Stimulated activated CD8-positive, alpha-beta memory T cell treated with anti-CD3 and anti-CD28 coated beads, Interleukin-2, amount 100 ng/mL, for 1 hour (primary cell): ENCODE measurements at places on chromosomes 1 and 21.

DNA sequence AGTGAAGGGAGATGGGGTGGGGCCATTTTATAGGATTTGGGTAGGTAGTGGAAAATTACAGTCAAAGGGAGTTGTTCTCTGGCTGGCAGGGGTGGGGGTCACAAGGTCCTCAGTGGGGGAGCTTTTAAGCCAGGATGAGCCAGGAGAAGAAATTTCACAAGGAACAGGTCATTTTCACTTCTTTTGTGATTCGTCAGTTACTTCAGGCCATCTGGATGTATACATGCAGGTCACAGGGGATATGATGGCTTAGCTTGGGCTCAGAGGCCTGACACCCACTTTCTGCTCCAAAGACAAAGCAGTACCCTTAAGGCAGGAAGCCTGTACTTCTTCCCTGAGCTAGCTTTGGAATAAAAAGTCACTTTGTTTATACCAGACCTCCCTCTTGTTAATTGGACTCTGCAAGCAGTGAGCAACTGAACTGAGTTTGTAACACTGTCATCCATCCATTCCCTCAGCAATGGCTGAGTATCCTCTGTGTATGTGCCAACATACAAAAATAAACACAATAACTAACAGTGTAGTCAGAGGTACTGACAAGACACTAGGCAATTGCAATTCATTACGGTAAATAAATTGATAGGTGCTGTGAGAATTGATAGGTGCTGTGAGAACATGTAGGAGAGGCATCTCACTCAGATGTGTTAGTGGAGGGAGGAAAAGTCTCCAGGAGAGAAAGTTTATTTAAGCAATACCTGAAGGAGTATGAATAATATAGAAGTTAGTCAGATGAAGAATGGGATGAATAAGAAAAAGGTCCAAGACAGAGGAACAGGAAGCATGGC, 14.7 kb upstream of the RGS2 start:
- DNase-seq, result no peak

- no peak for DNase-seq
These were observed 6.4 kb downstream of the PPP2R5A start for GRCh38 chr1:212291505-212292134.

DNA sequence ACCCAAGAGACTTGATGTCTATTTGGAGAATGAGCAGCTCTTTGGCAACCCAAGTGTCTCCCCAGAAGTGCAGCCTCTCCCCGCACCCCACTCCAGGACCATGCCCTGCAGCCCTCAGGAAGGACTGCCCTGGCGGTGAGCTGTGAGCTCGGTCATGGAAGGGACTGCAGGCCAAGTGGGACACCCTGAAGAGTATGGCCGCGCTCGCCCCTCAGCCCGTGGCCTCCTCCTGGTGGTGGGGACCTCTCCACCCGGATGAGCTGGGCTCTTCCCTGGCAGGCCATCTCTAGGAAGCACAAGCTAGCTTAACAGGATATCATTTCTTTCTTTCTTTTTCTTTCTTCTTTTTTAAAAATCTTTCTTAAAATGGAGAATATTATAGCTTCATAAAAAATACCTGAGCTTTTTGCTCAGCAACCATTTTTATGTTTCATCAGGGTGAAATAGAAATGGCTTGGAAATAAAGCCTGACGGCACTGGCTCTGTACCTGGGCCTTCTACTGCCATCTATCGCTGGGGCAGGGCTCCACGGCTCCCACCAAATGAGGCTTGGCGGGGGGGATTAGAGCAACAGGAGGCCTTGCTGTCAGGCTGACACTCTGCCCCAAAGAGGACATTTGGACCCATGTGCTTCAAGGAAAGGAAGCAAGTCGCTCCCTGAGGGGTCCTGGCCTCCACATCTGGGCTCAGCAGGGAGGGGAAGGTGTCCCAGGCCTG, 296.2 kb upstream of the VAMP3 start:
- DNase-seq, result no peak

DNA sequence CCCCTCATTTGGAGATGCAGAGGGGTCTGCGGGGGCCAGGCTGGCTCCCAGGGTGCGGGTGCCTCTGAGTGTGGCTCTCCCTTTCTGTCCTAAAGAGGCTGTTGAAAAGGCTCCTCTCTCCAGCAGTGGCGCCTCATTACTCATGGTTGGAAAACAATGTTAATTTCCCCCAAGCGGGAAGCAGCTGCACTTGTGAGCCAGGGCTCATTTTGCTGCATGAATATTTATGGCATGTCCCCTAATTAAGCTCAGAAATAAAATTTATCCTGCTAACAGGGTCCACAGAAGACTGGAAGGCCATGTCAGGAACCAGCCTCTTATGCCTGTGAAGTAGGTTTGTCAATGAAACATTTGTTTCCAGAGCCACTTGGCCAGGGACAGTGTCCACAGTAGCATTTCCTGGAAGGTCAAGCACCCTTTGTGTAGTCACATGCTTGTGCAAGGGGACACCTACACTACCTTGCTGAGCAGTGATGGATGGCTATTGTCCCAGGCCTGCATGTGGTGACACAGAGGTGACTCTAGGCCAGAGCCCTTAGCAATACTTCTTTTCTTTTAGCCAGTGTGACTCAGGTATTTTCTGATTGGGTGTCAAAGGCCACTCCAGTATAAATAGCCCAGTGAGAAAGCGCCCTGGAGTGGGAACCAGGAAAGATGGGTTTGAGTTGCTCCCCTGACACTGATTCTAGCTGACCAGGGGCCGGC, 259.0 kb downstream of the FOXD2 start:
- DNase-seq, result no peak

DNA sequence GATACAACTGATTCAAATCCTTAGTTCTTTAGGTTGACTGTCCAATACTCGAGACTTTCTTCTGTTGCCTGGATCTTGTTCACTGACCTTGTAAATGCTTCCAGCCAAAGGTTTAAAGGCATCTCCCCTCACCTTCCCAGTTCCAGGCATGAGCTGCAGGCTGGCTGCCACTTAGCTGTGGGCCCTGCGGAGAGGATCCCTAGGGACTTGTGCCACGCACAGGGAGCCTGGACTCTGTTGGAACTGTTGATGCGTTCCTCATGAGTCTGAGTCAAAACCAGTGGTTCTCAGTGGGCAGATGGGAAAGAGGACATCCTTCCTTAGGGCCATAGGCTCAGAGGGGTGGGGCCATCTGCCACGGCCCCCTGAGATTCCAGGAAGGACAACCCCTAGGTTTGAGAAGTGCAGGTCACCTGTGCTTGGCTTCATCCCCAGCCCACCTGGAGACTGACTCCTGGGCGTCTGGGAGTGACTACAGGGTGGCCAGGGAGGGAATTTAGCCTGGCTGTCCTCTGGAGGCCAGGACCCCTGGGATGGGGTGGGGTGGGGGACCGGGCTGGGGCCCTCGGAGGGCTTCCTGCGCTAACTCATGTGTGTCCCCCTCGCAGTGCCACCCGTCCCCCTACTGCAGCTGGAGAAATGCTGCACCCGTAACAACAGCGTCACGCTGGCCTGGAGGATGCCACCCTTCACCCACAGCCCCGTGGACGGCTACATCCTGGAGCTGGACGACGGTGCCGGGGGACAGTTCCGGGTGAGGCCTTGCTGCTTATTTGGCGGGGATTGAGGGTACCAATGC, 37.6 kb upstream of the GNPAT start:
- DNase-seq, result no peak

DNA sequence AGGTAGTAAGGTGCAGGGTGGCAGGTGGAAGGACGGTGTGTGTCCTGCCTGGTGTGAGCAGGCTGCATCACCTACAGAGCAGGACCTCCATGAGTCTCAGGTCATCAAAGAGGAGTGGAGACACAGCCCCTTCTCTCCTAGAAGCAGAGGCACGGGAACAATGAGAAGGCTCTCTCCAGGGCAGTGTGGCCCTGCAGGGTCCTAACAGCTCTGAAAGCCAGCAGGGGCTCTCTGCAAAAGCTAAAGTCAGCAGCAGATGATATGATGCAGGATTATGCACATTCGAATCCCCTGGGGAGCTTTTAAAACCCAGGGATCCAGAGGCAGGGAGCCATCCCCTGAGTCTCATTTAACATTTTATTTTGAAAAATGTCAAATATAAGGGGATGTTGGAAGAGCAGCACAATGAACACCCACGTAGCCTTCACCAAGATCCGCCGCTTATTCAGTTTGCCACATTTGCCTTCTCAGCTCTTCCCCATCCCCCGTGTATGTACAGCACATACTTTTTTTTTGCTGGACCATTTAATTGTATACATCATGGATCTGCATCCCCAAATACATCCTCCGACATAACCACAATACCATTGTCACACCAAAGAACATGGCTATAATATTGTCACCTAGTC, 88.1 kb downstream of the CNIH3 start:
- DNase-seq, result no peak

DNA sequence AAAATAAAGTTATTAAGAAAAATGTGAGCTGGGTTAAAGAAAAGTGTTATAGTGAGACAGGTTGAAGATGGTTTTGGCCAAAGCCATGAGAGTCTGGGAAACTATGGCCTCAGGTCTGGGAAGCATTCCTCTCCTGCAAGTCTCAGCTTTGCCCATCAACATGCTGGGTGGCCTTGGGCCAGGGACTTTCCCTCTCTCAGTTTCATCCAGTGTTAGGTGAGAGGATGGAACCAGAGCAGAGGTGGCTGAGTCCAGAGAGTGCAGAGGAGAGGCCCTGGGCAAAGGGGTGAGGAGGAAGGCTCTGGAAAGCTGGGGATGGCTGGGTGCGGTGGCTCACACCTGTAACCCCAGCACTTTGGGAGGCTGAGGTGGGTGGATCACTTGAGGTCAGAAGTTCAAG, 10.5 kb downstream of the PADI2 start:
- no peak for DNase-seq

DNA sequence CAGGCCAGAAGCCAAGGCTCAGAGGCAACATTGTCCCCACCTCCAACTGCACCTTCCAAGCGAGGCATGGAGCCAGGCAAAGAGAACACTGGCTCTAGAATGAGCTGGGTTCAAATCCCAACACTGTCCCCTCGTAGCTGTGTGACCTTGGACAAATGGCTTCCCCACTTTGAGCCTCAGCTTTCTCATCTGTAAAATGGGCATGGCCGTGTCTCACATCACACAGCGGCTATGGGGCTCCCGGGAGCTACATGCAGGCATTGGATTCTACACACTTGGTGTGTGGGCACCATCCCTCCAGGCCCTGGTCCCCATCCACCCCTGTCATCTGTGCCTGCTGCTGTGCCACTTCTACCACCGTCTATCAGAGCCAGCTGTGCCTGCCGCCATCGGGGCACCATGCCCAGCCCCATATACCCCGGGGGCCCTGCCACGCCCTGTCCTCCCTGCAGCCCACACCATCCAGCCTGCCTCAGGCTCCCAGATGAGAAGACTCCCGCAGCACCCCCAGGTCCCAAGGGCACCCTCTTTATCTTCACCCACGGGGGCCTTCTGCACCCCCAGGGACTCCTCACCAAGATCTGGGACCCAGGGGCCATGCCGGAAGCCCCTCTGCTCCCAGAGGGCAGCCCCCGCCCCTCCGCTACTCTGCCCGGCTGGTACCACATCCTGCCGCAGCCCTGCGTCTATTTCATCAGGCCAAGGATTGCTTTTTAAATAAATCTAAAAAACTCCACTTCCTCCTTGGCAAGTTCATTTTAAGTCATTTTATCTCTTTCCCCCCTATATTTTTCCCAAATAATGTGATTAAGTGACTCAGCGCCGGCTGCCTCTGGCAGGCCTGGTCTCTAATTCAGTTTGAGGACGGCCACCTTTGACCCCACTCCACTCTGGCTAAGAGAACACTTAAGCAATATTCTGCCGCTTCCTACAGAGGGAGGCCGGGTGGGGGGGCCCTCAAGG, 107.8 kb upstream of the TARDBP start:
- no peak for DNase-seq

DNA sequence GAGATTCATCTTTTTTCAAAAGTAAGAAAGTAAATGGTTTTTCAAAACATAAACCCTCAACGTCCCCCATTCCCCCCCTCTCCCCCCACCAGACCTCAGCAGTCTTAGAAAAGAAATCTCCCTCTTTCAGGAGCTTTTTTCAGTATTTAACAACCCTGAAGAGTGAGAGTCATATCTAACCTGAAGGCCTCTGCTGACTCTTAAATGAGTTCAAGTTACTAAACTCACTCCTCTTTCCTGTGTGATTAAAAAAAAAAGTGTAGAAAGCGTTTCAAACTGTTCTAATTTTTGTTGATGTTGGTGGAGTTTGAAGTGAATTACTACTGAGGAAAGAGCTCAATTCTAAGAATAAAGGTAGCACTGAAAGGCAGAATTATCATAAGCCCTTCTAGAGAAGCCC, 93.7 kb downstream of the VAV3 start:
- DNase-seq, result no peak

- DNase-seq, result no peak
These were observed 12.4 kb upstream of the MT1HL1 start for GRCh38 chr1:237016626-237017025.

DNA sequence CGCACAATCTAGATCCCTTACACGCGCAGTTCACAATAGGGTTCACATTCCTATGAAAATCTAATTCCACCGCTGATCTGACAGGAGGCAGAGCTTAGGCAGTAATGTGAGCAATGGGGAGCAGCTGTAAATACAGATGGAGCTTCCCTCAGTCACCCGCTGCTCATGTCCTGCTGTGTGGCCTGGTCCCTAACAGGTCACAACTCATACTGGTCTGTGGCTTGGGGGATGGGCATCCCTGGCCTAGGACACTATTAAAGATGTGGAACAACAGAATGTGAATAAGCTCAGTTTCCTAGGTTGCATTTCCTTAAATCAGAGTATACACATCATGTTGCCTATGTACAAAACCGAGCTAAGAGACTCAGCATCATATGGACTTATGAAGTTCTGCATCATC, 16.2 kb downstream of the IFI44 start:
- no peak for DNase-seq

- no peak for DNase-seq
These were observed 5.9 kb upstream of the FOXJ3 start for GRCh38 chr1:42340901-42341300.

DNA sequence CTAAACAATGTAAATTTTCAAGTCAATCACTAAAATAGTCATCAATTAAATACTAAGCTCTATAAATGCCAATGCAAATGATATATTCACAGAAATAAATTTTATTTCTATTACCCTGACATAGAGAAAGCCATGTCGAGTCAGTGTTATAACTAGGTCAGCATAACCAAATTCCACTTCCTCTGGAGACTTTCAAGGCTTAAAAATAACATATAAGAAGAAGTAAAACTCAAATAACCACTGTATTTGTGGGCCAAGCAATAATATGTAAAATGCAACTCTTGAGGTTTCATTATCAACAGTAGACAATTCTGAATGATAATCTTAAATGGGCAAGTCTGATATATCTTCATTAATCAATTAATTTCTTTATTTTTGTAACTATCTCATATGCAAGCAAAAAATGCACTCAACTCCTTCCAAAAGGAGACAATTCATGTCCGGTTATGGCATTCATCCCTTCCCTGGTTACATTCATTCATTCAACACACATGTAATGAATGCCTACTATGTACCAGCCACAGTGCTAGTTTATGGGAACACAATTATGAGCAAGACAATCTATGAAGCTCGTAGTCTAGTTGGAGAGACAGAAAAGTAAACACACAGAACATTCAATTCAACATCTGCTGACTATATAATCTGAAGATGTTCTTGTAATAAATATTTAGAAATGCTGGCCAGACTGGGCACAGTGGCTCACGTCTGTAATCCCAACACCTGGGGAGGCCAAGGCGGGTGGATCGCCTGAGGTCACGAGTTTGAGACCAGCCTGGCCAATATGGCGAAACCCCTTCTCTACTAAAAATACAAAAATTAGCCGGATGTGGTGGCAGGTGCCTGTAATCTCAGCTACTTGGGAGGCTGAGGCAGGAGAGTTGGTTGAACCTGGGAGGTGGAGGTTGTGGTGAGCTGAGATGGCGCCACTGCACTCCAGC, 37.1 kb upstream of the CAP1 start:
- no peak for DNase-seq

GRCh38 chr1:173392895-173393658, 84.1 kb upstream of the PRDX6 start:
- no peak for DNase-seq
